Fibroblast of skin of left biceps (primary cell): ENCODE measurements at places on chromosomes 7 and 10.

GRCh38 chr7:36497775-36498174, 108.1 kb downstream of the ANLN start:
- DNase-seq = no peak

DNA sequence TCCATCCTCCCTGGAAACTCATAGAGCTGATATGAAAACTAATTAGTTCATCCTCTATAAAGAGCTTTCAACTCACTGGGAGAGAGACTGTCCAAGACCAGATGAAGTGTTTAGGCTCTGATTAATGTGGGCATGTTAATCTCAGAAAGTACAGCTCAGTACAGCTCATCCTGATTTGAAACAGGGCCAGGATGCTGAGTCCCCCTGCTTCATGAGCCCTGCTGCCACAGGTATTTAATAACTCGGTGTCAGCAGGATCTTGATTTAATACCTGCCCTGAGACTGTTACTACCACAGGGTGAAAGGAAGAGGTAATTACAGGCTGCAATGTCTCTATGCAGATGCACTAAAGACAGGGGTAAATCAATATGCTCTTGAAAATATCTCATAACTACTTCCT, 10.8 kb downstream of the LMOD2 start:
- DNase-seq = no peak

- DNase-seq = no peak
Measured at GRCh38 chr7:32119790-32120196, 49.6 kb upstream of the PDE1C start.

GRCh38 chr10:74282151-74282847, 131.3 kb downstream of the ADK start:
- peak; percentile 76 for DNase-seq

GRCh38 chr7:65429642-65430343, 56.1 kb downstream of the ZNF92 start:
- no peak for DNase-seq

DNA sequence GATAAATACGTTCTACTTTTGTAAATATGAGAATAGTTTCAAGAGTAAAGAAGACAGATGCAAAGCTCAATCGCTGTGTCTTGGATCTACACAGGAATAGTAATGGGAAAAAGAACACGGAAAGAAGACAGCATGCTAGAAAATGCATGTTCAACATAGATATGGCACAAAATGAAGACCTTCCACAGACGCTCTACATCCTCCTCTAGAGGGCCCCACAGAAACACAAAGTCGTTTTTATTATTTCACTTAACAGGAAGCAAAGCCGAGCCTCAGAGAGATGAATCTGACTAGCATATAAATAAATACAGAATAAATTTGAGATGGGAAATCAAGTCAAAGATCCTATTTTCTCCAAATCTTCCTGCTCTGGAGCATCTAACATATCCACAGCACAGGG, 292.6 kb downstream of the PARD3 start:
- no peak for DNase-seq

DNA sequence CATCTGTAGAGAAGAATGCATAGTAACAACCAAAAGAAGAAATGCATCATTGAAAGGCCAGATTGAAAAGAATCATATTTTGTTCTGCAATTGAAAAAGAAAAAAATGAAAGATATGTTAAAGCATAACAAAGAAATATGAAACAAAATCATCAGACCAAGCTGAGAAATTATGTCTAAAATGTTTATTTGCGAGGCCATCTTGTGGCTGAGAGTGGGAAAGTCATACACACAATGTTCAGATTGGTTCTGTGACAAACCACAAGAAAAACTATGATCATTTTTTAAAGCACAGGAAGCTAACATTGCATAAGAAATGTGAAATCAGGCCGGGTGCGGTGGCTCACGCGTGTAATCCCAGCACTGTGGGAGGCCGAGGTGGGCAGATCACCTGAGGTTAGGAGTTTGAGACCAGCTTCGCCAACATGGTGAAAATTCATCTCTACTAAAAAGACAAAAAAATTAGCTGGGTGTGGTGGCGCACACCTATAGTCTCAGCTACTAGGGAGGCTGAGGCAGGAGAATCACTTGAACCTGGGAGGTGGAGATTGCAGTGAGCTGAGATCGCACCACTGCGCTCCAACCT, 36.6 kb downstream of the ABCB5 start:
- no peak for DNase-seq

GRCh38 chr7:12017046-12017445, 185.0 kb upstream of the THSD7A start:
- DNase-seq = no peak

GRCh38 chr10:84173501-84173929, at the start of gene GPR15LG:
Gene GPR15LG, plus strand, starts transcription at chr10:84173801. Its CDS starts 51 bp downstream, at chr10:84173852.
- DNase-seq = no peak

- DNase-seq = no peak
Measured at GRCh38 chr10:14312014-14312413, 18.7 kb downstream of the FRMD4A start.

- DNase-seq = no peak
Measured at GRCh38 chr7:111887734-111888133, 318.5 kb downstream of the DOCK4 start.

- DNase-seq = no peak
Measured at GRCh38 chr10:88490231-88490980, 92.7 kb downstream of the RNLS start.

DNA sequence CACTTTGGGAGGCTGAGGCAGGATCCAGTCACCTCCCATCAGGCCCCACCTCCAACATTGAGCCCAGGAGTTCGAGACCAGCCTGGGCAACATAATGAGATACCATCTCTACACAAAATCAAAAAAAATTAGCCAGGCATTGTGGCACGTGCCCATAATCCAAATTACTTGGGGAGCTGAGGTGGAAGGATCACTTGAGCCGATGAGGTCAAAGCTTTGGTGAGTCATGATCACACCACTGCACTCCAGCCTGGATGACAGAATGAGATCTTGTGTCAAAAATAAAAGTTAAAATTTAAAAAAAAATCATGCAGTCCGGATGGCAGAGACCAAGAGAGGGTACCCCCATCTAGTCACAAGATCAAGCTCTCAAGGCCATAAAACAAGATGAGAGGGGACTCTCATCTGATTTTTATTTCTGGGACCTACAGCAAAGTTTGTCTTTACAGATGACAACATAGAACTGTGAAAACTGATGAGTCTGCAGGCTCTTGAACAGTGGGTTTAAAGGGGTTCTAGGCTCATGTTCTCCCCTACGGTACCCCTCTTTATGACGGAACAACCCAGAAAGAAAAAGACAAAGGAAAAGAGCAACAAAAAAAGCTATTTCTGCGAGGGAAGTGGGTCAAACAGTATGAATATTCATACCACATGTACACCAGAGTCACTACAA, 28.9 kb upstream of the CREB3L2 start:
- no peak for DNase-seq

DNA sequence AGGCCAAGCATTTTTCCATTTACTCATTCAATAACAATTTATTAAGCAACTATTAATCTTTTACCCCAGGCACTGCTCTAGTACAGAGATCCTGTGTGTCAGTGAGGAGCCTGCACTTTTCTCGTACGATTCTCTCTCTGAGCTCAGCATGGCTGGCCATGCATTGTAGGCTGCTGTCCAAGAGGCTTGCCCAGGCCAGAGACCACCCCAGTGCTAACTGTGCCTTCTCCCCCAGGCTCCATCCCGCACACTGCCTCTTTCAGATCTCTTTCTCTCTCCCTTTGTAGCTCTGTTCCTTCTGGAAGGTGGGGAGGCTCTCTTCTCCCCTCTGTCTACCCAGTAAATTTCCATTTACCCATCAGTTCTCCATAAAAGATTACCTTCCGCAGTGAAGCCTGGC, 101.0 kb upstream of the IKZF1 start:
- DNase-seq = no peak

GRCh38 chr10:14774214-14774580, 500 bp downstream of the FAM107B start:
- DNase-seq = no peak

GRCh38 chr7:135281363-135281949, 47.8 kb downstream of the STRA8 start:
- peak; percentile 64 for DNase-seq

DNA sequence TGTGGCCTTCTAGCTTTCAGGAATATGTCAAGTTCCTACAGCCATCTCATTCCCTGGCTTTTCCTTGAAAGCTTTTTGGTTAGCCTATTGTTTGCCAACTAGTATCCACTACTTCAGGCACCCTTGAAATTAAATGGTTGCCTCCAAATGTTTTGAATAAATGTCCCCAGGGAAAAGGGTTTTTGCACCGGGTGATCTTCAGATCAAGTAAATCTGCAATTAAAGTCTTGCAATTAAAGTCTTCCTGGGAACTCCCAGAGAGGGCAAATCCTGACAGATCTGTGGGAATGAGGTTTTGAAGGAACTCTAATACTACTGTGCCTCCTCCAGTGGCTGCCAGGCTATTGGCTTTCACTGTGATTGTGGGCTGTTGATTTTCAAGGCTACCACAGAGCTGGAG, 17.7 kb upstream of the ZNRF2 start:
- no peak for DNase-seq

GRCh38 chr10:127882391-127882790, 10.3 kb downstream of the CLRN3 start:
- no peak for DNase-seq

DNA sequence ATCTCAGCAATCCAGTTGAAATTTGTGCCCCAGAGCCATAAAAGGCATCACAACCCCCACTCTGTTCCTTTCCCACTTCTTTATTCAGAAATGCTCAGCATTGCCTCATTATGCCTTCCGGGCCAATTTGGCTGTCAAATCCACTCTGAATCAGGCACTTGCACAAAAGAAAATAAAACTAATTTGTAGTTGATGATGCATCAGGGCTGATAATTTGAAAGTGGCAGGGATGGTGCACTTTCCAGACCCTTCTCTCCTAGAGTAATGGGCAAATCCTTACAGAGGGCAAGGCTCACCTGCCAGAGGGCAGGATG, 147.9 kb upstream of the PDE1C start:
- DNase-seq = no peak

DNA sequence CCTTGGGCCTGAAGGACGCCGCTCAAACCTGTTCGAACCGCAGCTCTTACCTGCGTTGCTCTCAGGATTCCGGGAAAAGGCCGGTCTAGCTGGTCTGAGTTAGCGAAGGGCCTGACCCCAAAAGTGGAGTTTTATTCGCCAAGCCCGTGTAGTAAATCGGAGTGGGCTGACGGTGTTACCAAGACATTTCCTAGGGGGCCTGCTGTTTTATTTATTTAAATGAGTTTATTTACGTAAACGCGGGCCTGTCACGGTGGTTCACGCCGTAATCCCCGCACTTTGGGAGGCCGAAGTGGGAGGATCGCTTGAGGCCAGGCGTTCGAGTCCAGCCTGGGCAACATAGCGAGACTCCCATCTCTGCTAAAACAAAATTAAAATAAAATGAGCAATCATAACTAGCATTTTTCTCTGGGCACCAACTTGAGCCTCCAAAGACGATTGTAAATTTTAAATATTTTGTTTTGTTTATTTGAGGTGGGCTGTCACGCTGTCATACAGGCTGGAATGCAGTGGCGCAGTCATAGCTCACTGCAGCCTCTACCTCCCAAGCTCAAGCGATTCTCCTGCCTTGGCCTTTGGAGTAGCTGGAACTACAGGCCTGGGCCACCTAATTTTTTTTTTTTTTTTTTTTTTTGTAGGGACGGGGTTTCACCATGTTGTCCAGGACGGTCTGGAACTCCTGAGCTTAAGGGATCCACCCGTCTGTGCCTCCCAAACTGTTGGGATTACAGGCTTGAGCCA, 903 bp downstream of the ZNF655 start:
- no peak for DNase-seq

- no peak for DNase-seq
Measured at GRCh38 chr7:114823290-114823689, 98.6 kb upstream of the MDFIC start.

DNA sequence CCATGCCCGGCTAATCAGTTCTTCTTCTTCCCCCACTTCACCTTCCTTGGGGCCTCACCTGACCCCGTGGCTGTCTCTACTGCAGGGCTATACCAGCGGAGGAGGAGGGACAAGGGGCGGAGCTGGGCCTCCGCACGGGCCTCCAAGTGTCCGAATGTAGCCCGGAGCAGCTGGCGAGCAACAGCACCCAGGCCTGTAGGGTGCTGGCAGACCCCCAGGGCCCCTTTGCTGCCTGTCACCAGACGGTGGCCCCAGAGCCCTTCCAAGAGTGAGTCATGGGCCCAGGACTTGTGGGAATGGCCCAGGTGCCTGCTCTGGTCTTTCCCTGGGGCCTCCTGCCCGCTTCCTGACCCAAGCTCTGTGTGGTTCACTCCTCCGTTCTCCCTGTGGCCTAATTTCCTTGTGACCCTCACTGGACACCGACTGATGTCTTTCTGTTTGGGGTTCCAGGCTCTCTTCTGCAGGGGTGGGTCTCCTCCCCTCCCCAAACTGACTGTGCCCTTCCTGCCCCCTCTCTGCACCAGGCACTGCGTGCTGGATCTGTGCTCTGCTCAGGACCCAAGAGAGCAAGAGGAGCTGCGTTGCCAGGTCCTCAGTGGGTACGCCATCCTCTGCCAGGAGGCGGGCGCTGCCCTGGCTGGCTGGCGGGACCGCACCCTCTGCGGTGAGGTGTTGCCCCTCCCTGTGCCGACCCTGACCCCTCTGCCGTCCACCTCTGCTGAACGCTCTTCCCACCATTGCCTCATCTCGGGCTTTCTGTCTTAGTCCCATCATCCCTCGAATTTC, 35.2 kb downstream of the EPHB4 start:
- DNase-seq = no peak

DNA sequence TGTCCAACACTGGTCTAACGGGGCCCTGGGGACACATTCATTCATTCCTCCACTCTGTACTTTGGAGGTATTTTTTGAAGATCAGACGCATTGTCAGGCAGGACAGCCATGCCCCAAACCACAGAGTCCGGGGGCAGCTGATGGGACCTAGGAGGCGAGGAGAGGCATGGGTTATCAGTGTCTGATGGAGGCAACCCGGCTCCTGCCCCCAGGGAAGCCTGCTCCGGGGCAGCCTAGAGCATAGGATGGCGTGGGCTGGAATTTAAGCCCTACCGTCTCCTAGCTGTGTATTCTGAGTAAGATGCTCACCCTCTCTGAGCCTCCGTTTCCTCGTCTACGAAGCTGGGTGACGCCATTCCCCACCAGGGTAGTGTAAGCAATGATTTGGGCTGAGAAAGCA, 55.4 kb upstream of the ELN start:
- DNase-seq = no peak

- DNase-seq = no peak
Measured at GRCh38 chr7:135185471-135186260, 15.2 kb upstream of the CYREN start.

- DNase-seq = no peak
Measured at GRCh38 chr7:127706766-127707165, 54.8 kb downstream of the SND1 start.

- DNase-seq = peak; percentile 21
Measured at GRCh38 chr7:94228678-94229077, 166.0 kb upstream of the COL1A2 start.
